NCI-H2081 (cell line): ENCODE measurements at places on chromosomes 1 and 21.

DNA sequence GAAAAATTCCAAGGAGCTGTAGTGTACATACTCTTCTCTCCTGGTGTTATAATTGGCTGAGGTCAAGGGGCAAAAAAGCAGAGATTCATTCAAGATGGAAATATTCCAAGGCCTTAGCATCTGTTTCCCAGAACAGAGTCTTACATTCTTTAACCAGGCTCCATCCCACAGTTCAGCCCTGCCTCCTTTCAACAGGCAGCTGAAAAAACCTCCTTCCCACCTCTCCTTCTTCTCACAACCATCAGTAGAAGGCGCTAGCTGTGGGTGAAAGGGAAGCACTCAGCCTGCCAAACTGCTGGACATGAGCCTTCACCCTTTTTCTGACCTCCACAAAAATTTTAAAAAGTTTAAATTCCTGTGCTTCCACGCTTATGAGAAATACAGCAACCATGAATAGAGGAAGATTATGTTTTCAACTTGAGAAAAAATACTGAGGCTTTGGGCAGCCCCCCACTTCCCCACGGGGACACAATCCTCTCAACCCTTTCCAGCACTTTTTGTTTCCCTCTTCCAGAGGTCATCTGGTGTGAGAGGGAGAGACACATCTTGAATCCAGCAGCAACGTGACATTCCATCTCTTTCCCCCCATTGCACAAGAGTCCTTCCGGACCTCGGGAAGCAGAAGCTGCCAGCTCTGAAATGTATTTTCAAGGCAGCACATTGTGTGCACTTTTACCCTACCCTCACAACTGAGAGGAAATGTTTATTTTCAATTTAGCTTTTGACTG, 43.2 kb upstream of the FMO2 start:
- DNase-seq: no peak

DNA sequence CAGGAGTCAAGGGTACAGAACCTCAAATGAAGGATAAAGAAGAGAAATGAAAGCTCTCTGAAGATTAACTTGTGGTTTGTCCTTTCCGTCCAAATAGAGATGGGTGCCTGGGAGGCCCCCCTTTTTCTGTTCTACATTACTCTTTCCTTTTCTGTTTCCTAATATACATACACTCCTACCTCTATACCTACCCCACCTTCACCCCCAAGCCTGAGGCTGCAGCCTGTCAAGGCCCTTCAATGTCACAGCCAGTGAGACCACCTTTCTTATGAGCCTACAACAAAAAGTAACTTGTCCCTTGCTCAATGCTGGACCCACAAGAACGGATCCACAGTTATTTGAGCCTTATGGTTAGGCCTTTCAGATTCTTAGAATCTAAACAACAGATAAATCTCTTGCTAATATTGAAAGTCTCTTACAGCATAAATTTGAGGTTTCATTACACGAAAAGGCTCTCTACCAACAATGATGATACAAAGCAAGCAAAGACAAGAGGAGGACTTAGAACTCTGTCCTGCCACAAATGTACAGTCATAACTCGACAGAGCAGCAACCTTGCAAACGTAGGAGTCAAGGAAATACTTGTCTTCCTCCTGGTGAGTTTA, 4.1 kb upstream of the TRAF3IP3 start:
- DNase-seq: no peak

DNA sequence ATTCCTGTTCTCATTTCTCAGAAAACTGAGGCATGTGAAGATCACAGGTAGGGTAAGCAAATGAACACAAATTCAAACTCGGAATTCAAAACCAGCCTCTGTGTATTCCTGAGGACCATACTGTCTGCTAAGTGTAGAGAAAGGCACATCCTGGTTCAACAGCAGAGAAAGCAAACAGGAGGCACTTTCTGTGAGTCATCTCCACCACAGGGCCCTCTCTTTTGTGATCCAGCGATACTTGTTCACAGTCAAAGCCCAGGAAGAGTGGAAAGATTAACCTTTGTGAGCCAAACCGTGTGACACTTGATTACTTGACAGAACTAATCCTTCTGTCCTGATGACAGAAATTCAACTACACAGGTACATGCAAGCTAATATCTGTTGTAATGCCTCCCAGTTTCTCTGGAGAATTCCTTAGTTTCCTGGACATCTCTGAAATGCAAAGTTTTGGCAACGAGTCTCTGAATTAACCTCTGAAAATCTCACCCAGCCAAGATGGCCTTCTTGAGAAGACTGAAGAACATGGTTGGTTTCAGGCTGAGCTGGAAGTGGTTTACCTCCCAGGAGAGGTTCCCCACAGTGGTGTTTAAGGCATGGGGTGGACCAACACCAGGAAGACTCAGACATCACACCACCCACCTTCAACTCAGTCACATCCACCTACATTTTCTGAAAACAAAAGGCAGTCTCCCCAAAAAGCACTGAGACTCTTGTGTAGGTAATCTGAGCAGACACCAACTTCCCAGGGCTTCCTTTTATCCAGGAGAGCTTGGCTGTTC, 98.2 kb upstream of the ERG start:
- DNase-seq: no peak

DNA sequence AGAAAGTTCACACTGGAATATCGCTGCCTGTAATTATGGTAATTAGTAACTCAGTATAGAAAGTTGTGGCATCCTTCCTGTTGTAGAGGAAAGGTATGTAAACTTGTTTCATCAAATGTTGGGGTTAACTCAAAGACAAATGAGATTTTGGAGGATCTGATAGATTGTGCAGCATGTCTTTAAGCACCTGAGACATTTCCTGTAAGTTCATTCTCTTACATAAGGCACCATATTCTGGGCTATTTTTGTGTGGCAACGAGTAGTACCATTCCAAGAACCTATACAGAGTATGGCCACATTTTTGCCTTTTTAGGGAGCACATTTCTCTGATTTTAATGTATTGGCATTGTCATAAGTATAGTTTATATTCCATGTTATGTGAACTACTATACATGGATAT, 88.8 kb downstream of the CDC14A start:
- no peak for DNase-seq

DNA sequence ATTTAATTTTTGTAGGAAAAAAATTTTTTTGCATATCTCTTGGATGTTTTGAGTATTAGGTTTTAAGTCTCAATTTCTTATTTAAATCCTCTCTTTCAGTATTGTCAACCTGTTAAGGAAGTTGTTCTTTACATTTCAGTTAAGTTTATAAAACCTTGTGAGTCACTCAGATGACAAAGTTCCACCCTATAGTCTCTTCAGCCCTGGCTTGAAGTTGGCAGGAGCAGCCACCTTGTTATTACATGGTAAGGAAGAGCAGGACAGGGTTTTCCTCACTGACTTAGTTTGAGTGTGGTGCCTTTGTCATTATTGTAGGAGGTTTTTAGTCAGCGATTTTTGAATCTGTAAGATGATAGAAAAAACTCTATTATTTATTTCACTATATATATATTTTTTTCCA, 2143.9 kb downstream of the MRPL39 start:
- no peak for DNase-seq

GRCh38 chr1:223840254-223840653, 5.5 kb downstream of the TP53BP2 start:
- DNase-seq: no peak

DNA sequence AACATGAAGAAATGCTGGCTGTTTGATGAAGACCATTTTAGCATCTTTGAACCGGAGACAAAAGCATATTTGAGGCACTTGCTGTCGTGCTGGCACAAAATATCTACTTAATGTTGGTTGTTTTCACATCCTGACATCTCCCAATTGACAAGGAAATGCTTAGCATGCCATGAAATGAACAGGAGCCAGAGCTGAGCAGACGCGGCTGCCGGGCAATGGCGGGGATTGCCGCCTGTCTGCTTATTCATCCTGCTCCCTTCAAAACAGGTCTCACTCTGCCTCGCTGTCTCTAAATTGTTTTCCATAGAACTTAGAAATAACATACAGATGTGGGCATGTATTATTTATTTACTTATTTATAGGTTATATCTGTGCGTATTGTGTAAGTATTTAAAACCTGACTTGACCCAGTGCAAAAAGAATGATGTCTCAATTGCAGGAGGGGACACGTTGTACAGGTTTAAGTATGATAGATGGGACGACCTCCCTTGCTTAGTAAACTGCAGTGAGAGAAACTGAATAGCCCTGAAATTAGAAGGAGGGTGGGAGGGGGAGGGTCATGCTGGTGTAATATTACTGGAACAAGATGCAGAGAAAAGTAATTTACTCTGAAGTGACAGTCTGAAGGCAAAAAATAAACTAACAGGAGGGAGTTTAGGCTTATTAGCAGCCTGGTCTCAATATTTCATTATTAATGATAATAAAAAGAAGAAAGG, 590.4 kb upstream of the PLXNA2 start:
- DNase-seq: peak; percentile 84

DNA sequence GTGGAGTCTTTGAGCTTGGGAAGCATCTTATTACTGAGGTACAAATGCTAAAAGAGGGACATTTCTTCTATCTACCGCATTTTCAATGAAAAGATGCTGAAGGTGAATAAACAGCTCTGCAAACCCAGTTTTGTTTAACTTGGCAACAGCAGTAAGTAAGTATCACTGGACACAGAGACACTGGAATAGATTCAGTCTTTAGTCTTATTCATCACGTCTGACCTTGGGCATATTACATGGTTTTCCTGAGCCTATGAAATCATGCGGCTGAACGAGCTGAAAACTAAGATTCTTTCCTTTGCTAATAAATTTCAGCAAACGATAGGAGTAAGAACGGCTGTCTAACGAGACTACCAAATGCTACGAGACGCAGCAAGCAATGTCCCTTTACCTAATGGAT, 207.4 kb downstream of the GABPA start:
- peak; percentile 1 for DNase-seq

- DNase-seq: no peak
These were observed 39.7 kb downstream of the LRRC8C start for GRCh38 chr1:89672489-89673183.

- no peak for DNase-seq
These were observed 3.1 kb downstream of the TACSTD2 start for GRCh38 chr1:58573705-58574591.

GRCh38 chr1:21706151-21706835, 37.1 kb upstream of the RAP1GAP start:
- DNase-seq: no peak

DNA sequence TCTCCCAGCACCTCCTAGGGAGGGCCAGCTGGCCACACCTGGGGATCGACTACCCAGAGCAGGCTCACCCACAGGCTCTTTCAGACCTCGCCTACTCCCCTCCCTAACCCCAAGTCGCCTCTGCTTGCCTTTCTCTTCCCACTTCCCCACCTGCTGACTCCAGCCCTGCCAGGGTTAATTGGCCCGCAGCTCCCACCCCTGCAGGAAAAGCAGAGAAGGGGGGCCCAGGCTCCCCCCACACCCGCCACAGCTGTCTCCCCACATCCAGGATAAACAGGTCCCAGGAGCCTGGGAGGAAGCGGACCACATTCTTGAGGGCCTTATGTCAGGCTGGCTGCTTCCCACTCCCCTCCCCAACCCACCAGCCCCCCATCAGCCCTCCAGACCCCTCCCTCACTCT, 45.0 kb downstream of the TAS1R2 start:
- DNase-seq: no peak

DNA sequence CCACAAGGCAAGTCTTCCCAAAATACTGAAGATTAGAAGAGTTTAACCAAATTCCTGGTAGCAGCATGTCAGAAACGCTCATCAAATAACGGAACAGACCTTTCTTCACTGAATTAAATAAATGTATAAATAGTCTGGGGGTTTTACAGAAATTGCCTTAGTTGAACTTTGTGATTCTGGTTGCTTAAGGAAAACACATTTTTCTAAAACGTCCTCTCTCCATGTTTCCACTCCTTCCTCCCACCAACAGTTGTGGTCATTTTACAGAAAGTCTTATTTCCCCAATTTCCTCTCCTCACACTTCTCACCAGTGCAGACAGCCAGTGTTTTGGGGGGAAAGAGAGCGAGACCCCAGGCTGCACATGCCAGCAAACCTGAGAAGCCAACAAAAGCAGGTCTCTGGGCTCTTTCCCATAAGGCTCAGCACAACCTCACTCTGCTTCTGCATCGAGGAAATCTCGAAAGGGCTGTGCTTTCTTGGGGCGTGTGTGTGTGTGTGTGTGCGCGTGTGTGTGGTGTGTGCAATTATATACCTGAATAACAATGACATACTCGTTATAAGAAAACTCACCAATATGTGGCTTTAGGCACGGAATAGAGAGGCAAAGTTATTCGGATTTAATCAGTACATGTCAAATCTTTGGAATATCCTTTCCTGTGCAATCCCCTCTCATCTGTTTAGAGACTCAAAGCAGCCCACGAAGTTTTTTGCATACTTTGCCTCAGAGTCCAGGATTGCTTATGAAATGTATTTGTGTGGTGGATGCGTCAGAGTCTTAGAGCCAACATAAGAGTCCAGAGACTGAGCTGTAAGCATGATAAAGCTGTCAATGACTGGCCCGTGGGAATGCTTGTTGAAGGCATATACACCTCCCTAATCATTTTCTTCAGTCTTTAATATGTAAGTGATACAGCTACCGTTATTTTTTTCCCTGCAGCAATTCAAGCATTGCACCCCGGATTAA, 2.0 kb downstream of the KCNJ15 start:
- DNase-seq: no peak

DNA sequence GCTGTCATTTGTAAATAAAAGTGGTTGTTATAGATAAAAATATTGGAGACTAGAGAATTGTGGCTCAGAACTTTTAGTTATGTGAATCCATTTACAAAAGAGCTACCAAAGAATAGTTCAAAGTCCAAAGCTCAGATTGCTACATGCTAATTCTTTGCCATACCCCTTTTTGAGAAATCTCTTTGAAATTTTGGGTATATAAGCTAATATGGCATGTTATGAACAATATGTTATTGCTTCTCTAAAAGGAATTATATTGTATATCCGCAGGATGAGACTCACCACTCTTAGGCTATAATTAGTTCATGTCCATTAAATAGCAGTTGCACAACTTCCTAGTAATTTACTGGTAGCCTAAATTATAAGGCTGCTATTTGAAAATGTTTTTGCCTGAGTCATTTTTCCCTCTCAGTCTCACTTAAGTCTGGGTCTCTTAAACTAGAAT, 178.0 kb downstream of the ZNF281 start:
- DNase-seq: no peak

DNA sequence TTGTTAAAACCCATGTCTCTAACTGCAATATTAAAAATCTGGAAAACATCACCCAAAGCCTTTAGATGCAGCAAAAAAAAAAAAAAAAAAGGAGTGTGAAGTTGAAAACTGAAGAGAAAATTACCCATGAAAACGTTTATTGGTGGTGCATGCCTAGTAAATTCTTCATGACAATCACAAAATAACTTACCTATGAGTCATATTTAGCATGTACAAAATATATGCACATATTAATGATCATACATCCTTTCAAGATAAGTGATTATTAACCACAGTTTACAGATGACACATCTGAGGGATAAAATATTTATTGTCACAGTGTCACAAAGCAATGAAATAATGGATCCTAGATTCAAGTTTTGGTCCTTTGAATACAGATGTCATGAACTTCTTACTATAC, 505.2 kb upstream of the NR5A2 start:
- DNase-seq: no peak

- no peak for DNase-seq
These were observed 22.6 kb downstream of the CDC73 start for GRCh38 chr1:193144361-193144938.

GRCh38 chr1:211420389-211420788, 71.6 kb downstream of the RD3 start:
- peak; percentile 60 for DNase-seq

- no peak for DNase-seq
These were observed 53.4 kb downstream of the ATP1A1 start for GRCh38 chr1:116426401-116426800.

- DNase-seq: no peak
These were observed 46.9 kb downstream of the SLX9 start for GRCh38 chr21:44986471-44987291.
